Stimulated activated CD8-positive, alpha-beta memory T cell treated with anti-CD3 and anti-CD28 coated beads, Interleukin-4, amount 100 ng/mL, for 4 hours (primary cell): ENCODE measurements at places on chromosomes 4 and X.

DNA sequence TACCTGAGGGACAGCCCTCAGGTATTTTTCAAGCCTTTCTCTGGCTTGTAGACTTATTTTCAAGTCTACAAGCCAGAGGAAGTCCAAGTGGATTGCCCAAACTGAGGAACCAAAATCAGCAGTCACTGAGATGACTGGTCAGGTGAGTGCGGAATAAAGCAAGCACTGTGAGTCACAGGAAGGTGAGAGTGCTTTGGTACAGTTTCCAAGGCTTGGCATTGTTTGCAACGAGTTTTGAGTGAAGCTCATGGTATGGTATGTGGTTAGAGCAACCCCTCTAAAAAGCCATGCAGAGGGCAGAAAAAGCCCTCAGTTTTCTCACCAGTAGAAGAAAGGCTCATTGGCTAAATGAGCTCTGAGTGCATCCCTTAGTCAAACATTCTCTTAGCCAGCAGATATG, 112.8 kb upstream of the EOLA2 start:
- no peak for DNase-seq

DNA sequence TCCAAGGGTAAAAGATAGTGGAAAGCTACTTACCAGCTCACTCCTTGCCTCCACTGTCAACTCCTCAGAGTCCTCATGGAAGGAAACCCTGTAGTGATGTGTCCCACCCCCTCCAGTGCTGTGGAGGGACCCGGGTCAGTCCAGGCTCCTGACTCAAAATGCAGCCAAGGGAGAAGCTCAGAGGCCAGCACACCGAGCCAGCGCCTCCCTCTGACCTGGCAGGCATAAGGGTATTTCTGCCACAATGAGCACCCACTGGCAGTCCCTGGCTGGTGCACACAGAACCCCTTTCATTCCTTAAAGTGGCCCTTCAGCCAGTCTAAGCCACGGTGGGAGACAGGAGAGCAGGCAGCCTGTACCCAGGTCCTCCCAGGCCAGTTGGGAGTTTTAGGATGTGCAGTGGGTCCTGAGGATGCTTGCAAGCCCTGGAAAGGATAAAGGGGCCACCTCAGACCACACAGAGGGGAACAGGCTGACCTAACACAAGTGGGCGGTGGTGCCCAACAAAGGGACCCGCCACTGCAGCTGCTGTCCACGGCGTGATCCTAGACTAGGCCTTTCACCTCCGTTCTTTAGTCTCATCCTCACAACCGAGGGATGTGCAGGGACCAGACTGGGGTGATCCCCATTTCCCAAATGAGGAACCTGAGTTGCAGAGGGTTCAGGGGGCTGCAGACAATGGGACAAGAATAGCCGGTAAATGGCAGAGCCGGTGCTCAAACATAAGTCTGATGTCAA, 5.7 kb downstream of the JAKMIP1 start:
- DNase-seq = no peak

DNA sequence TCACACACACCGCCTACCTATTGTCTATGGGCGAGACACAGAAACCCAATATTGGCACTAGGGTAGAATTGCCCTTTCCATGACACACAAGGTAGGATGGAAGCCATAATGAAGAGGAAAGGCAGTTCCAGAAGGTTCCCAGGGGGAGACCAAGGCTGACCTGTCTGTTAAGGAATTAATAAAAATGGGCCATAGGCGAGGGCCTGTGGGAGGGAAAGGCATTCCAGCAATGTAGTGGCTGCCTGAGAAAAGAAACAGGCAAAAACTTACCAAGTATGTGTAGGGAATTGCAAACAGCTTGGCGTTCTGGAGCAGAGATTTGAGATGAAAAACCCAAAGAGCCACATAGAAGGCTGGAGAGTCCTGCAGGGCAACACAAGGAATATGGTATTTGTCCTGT, 19.1 kb downstream of the MAGED2 start:
- no peak for DNase-seq

GRCh38 chrX:54934890-54935289, 14.3 kb downstream of the TRO start:
- no peak for DNase-seq

GRCh38 chrX:11427453-11428071, 134.3 kb downstream of the AMELX start:
- DNase-seq = no peak

DNA sequence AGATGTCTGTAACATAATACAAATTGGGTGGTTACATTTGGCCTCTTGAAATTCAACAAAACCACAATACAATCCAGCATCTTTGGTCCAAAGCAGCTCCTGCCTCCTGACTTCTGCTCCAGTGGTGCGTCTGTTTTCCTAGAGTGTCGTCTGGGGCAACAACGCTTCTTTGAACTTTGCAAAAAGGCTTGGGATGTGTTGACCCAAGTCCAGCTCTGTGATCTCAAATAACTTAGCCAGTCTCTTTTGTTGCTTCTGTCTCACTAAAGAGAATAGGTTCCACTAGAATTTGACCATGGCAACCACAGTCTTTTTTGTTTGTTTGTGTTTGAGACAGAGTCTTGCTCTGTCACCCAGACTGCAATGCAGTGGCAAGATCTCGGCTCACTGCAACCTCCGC, 324.0 kb downstream of the DHRSX start:
- no peak for DNase-seq

- no peak for DNase-seq
These were observed 1.6 kb downstream of the RAB33A start for GRCh38 chrX:130173190-130173895.

DNA sequence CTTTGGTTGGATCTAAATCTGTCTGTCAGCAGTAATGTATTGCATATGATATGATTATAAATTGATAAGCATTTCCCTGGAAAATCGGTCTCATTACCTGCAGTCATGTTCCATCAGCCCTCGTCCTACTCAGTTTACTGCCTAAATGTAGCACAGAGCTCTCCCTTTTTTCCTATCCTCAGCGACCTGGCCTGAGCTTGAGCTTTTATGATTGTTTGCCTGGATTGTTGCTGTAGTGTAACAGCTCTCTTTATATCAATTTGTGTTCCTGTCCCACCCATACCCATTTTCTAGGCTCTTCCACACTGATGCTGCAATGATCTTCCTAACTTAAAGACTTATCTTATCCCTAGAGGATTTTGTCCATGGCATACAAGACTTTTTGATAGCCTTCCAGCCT, 95.7 kb downstream of the FRAS1 start:
- DNase-seq = no peak

DNA sequence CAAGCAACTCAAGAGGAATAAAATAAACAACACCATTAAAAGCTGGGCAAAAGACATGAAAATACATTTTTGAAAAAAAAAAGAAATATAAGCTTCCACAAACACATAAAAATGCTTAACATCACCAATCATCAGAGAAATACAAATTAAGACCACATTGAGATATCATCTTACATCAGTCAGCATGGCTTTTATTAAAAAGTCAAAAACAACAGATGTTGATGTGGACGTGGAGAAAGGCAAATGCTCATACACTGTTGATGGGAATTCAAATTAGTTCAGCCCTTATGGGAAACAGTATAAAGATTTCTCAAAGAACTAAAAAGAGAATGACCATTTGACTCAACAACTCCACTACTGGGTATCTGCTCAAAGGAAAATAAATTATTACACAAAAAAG, 59.6 kb downstream of the STK32B start:
- DNase-seq = no peak

DNA sequence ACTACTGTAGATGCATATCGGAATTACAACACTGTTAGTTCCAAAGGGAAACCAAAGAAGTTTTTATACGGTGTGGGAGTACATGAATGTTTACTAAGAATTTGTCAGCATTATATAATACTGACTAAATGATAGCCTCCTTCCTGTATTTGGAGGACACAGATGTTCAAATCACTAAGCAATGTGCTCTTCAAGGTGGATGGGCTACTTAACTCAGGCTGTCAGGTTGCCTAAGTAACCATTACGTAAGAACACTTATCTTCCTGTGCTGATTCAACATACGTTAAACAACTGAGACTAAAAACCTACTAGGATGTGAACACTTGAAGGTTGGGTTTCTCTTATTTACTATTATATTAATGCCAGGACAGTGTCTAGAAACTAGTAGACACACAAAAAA, 81.9 kb upstream of the HPGD start:
- no peak for DNase-seq

DNA sequence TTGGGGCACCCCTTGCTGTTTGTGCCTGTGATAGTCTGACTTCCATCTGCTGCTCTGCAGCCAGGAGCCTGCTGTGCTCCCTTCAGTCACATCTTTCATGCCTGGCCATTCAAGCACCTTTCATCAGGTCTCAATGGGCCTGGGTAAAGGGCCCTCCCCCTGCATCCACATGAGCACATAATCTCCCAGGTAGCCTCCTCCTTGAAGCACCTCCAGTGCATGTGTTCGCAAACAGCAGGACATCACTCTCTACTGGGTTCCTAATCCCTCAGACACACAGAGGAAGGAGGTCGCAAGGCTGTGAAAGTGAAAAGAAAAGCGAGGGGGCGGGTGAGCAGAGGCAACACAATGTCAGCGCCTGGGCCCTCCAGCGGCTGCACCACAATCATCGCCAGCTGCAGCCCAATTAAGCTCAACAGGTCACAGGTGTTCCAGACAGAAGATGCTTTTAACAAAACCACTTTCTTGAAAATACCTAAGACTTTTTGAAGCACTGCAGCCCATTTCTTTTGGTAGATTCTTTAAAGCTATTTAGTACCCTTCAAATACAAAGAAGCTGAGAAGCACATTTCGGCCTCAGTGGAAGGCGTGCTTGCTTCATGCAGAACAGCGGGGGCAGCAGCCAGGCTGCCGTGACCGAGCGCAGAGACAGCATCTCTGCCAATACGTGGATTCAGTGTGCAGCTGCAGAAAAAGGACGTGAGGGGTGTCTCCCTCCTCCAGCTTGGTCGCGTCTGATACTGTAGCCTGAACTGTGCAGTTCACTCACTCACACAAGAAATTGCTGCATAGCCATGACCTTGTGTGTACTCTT, 92.2 kb upstream of the SPRY1 start:
- no peak for DNase-seq

DNA sequence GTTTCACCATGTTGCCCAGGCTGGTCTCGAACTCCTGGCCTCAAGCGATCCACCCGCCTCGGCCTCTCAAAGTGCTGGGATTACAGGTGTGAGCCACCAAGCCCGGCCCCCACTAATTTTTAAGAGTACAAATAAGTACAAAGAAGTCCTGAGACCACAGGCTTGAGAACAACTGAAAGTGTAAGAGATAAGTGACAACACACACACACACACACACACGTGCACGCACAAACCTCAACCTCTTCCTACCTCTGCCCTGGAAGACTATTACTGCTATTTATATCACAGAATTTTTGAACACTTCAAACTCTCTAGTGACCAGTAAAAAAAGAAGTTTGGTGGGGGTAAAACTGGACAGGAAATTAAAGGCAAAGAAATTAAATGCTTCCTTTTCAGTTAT, 7.5 kb downstream of the KLHL15 start:
- DNase-seq = no peak
